ENCODE measurements at places on chromosomes 1 and 21. TPM values are rescaled to one million over a fixed set of nuclear protein-coding genes. Genes with fewer than 3 reads are reported as not detected.

- no peak for DNase-seq
Measured at GRCh38 chr1:187892683-187893039, 1063.9 kb downstream of the PLA2G4A start.

- no peak for DNase-seq
Measured at GRCh38 chr1:153624965-153625611, 2.2 kb downstream of the S100A13 start.

DNA sequence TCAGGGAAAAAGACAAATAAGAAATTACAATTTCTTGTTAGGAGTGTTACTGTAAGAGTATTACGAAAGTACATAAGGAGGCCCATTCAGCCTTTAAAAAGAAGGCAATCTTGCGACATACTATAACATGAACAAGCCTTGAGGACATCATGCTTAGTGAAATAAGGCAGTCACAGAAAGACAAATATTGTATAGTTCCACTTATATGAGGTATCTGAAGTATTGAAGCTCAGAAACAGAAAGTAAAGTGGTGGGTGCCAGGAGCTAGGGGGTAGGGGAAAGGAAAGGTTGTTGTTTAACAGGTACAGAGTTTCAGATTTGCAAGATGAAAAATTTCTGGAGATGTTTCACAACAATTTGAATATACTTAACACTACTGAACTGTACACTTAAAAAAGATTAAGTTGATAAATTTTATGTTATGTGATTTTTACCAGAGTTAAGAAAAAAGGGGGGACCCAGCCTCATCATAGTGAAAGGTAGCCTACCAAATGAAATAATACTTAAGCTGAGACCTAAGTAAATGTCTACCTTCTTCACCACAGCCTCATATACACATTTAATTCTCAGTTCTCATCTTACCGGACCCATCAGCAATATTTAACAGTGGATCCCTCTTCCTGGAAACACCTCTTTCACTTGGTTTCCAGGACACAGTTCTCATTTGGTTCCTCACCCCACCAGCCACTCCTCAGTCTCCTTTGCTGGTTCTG is 19.5 kb downstream of the USP24 start:
- no peak for DNase-seq

DNA sequence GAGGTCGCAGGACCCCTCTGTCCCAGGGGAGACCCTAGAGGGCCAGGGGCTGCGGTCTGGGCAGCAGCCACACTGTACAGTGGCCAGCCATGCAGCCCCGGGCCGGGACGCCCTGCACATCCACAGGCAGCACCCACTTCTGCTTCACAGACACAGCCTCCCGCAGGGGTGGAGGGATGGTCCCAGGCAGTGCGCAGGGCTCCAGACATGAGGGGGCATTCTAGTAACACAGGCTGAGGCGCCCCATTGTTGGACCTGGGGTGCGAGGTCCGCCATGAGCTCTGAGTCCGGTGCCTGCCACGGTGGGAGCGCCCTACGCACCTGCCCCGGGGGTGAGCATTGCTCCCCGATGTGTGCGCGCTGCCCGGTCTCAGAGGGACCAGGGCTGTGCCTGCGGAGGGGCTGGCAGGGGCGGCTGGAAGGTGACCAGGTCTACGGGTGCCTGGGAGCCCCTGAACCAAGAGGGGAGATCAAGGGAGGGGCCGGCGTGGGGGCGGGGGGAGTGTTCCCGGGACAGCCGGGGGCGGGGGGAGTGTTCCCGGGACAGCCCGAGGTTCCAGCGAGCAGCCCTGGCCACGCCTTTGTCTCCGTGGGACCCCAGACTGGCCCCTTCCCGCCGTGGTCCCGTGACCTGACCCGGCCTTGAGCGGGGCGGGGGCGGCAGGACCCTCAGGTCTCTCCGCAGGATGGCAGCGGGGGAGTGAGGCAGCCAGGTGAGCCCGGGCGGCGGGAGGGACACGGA is 4.5 kb downstream of the MMEL1 start:
- DNase-seq, result no peak

Gene ZBTB8A
- 7.9 TPM for total RNA-seq

- no peak for DNase-seq
Measured at GRCh38 chr1:15765495-15766194, 7.0 kb downstream of the FBLIM1 start.

- no peak for DNase-seq
Measured at GRCh38 chr21:14559102-14559501, 13.0 kb upstream of the SAMSN1 start.

DNA sequence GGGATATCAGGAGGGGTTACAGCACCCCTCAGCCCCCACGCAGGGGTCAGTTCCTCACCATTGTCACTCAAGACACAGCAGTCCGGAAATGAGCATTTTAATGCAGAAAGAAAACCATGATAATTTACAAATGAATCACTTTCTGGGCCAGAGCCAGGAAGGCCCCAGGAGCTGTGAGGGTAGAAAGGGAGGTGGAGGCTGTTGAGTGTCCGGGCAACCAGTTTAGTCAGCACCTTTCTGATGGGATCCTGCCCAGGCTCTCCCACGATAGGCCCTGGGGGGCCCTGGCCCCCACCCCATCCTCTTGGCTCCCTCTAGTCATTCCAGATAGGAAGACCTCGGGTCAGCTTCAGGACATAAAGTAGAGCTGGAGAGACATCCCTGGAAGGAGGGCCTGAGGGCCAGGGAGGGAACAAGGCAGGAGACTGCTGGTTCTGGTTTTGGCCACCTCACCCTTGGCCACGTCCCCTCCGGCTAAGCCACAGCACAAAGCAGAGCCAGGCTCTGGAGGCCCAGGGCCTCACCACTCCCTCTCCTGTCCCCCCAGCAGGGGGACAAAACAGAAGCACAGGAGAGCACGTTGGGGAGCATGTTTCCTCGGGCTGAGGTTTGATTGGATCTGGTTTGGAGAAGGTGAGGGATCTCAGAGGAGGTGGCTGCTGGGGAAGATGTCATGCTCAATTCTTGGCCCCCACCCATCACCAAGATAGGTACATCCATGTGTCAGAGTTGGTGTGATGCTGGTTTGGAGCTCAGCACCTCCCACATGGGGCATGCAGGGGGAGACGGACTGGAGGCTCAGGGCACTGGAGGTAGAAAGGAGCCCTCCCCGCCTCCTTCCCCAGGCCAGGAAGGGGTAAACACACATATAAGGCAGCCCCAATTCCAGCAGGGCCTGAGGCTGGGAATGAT is 20.6 kb downstream of the ETNK2 start:
- no peak for DNase-seq

Gene DPYD
- total RNA-seq, result 33.3 TPM

Gene B3GALT2
- 0.43 TPM for total RNA-seq
